ENCODE measurements at places on chromosomes 1 and 21.
A peak's percentile ranks its signal among the peaks of the same experiment; 100 is the strongest.

- no peak for DNase-seq
These were observed 145.5 kb upstream of the PLD5 start for GRCh38 chr1:242670019-242670418.

DNA sequence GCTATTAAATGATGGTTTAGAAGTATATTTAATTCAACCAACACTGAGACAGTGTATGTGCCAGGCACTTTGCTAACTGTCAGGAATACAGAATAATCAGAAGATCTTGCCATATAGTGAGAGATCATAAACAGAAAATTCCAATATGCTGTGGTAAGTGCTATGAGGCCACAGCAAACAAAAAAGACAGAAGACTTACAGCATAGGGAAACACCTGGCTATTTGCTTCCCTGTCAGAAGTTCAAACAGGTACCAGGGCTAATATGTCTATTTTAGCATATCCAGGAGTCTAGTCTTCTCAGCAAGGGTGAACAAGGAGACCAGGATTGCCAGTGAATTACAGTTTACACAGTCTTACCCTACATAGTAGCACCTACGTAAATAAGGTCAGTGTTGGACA is 30.4 kb downstream of the TRIT1 start:
- DNase-seq: no peak

DNA sequence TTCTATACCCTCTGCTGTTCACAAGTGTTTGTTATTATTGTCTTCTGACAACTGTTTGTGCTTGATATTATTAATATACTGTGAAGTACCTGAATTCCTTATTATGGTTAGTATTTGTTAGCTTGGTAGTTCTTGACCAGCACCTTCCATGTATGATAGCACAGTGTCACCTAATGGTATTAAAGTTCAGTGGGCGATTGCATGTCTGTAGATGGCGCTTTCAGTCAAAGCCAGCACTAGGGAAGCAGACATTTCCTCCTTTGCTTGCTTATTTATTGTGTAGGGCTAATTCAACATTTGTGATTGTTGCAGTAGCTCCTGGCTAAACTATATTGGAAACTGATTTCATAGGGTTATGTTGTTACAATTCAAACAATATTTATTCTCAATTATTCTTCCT is 218.0 kb downstream of the ZP4 start:
- no peak for DNase-seq

- DNase-seq: no peak
These were observed 9.9 kb upstream of the LMO4 start for GRCh38 chr1:87318806-87319205.

DNA sequence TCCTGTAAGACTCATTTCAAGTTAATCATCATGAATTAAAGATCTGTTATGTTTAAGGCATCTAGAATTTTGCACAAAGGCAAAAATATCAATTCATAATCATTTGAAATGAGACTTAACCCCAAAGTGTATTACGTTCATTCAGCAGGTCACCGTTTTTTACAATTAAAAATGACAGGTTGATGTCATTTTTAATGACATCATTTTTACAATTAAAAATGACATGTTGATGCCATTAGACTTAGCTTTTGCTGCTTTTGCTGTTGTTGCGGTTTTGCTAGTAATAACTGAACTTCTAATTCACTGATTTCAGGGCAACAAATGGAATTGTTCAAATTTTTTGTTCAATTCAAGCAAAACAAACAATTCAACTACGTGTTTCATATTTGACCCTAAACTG is 17.0 kb downstream of the PRMT6 start:
- no peak for DNase-seq

DNA sequence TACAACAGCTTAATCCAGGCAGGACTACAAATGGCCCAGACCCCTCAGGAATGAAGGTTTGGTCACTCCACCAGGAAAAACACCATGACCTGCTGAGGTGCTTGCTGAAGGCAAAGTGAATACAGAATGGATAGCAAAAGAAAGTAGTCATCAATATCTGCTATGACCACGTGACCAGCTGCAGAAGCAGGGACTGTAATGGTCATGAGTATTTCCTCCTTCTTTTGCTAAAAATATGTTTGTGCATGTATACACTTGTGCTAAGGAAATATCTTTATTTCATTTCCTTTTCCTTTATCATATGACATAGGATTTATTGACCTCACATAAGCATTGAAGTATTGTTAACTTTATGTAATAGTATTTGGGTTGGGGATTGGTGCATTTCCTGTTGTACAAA is 26.4 kb upstream of the GOLT1A start:
- no peak for DNase-seq

DNA sequence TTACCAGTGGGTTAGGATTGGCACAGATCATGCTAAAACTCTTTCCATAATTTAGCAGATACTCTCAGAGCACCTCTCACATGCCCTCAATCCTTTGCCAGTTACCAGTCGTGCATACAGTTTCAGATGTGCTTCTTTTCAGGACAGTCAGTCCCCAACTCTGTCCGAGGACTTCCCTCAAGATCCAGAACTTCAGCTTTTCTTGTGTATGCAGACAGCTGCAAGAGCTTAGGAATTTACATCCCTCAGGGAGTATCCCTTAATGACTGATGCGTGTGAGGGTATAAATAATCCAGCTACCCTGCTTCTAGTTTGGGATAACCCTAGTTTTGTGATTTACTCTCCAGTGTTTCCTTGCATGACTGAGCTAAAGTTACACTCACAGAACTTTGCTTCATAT is 393.0 kb upstream of the PLXNA2 start:
- DNase-seq: no peak

DNA sequence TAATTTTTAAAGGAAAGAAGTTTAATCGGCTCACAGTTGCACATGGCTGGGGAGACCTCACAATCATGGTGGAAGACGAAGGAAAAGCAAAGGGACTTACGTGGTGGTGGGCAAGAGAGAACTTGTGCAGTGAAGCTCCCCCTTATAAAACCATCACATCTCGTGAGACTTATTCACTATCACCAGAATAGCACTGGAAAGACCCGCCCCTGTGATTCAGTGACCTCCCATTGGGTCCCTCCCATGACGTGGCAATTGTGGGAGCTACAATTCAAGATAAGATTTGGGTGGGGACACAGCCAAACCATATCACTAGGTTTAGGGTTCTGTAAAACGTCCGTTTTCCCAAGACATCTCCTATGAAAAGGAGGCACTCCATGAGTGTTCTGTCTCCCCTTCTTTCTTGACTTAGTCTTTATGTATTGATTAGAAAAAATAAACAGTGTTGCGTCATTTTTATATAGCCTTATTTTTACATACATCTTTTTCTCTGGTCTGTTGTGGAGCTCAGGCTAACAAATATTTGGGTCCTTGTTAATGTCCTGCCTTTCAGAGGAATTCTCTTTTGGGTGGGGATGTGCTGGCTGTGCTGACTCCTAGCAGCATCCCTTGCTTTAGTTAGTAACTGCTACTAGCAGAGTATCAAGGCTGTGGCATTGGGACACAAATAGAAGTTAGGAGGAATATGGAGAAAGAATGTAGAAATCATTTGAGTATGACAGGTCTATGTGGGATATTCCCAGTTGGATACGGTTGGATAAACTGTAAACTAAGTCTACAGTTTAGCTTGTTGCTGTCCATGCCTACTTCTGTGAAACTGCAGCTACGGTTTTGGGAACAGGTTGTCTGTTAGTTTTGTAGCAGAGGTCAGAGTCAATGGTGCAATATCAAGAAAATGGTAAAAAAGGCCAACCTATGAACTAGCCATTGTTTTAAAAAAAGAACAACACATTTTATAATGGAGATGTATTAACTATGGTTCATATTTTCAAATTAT is 23.5 kb downstream of the BACH1 start:
- no peak for DNase-seq

- no peak for DNase-seq
These were observed 1.1 kb downstream of the RHBDL2 start for GRCh38 chr1:38940339-38941047.

DNA sequence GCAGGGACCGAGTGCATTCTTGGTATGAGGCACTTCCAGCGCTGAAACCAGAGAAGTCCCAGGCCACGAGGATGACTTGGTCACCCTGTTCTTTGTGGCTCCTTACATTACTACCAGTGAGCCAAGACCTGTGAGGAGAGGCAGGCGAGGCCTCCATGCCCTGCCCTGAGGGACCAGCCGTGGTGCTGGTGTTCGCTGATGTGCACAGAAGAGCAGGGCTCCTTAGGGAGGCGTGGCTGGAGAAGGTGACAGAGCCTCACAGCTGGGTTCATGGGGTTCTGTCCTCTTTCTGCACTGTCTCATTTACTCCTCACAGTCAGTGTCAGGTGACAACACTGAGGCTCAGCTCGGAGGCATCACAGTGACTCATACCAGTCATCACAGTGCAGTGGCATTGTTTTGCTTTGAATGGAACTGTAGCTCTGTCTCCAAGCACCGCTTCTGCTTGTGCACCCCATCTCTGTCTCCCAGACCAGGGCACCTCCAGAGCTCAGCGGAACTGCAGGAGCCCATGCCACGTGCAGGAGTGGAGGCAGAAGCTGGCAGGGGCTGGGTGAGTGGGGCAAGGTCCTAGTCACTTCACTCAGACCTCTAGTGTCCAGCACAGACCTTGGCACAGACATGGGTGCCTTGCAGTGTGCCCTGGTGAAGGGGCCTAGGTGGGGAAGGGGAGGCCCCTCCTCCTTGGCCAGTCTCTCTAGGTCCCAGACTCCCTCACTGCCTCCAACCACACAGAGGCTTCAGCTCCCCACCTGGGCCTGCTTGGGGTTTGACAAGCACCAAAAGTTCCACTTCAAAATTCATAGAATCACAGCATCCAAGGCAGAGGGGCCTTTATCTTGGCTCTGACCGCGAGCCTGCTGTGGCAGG is 310.9 kb downstream of the MATN1 start:
- DNase-seq: no peak

GRCh38 chr1:2310332-2311183 is 80.8 kb downstream of the MORN1 start:
- no peak for DNase-seq

GRCh38 chr21:29741761-29742160 is 198.0 kb downstream of the GRIK1 start:
- DNase-seq: no peak

DNA sequence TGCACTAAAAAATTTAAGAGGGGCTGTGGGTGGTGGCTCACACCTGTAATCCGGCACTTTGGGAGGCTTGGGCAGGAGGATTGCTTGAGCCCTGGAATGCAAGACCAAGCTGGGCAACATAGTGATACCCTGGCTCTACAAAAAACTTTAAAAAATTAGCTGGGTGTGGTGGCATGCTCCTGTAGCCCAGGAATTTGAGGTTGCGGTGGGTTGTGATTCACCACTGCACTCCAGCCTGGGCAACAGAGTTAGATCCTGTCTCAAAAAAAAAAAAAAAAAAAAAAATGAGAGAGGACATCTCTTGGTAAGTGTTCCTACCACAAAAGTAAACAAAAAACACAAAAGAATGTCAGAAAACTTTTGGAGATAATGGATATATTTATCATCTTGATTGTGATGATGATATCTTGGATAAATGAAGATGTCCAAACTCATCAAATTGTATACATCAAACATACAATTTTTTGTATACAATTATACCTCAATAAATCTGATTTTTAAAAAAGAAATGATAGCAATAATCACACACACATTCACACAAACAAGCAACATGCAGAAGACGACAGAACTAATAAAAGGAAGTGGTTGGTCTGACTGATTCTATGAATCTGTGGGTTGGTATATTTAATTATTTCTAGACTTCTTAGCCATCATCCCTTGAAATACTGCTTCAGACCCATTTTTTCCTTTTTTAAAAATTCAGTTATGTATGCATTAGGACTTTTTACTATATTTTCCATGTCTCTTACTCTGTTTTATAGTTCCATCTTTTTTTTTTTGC is 465.9 kb downstream of the PLA2G4A start:
- DNase-seq: no peak

GRCh38 chr1:161139766-161140165 is 7.3 kb upstream of the DEDD start:
- peak; percentile 42 for DNase-seq

GRCh38 chr1:70048336-70049094 is 156.9 kb downstream of the LRRC40 start:
- DNase-seq: no peak

- no peak for DNase-seq
These were observed 6.0 kb downstream of the EPHA8 start for GRCh38 chr1:22569269-22569668.

- DNase-seq: no peak
These were observed 38.5 kb upstream of the EGLN1 start for GRCh38 chr1:231460614-231461013.

GRCh38 chr21:44999972-45000636 is 60.3 kb downstream of the SLX9 start:
- DNase-seq: no peak

DNA sequence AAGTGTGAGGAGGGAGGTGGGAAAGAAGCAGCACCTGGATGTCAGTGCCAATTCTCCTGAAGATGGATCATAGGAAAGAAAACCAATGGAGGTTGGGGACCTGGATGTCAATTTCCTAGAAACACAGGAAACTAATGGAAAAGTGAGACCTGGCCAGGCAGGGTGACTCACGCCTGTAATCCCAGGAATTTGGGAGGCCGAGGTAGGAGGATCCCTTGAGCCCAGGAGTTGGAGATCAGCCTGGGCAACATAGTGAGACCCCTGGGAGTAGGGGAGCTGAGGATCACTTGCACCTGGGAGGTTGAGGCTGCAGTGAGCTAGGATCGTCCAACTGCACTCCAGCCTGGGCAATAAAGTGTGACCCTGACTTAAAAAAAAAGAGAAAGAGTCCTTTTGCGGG is 21.4 kb upstream of the SLC9A1 start:
- DNase-seq: no peak

GRCh38 chr1:225890346-225891228 is 1.6 kb upstream of the LEFTY1 start:
- DNase-seq: no peak

DNA sequence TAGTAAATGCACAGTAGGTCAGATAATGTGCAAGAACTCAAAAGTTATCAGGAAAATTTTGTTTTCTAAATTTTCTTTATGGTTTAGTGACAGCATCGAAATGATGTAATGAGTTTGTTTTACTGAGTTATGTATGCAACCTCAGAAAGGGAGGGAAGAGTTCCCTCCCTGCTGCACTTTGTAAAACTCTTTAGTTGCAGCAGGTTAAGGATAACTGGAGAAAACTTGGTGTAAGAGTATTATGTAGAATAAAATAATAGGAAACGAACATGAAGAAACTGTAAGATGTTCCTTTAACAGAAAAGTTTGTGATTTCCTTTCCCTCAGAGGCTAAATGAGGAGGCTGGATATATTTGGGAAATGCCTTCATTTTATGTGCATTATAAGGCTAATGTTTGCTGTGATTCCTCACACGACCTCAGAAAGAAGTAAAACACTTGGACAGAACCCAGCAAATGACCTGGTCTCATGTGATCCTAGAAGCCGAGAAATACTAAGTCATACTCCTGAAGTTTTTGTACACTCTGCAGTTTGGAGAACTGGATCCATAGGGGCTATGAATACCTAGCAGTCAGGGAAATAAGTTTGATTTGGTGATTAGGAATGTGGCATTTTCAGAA is 35.4 kb downstream of the ADGRL2 start:
- DNase-seq: peak; percentile 14

GRCh38 chr1:99306644-99307043 is 42.4 kb downstream of the PLPPR4 start:
- no peak for DNase-seq

DNA sequence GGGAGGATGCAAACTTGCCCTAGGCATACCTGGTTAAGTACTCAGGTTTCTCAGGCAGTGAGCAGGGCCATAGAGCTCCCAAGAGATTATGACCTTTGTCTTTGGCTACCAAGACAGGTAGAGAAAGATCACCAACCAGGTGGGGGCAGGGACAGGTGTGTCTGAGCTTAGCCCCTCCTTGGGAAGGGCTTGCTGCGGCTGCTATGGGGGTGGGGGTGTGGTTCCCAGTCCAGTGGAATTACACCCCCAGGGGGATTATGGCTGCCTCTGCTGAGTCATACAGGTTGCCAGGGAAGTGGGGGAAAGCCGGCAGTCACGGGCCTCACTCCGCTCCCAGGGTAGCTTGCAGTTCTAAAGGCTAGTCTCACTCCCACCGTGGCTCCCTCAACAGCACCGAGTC is 65.2 kb upstream of the FAM163A start:
- no peak for DNase-seq
